Right renal pelvis (tissue), 4 donors: ENCODE measurements at places on chromosomes 3 and 15. TPM values are rescaled to one million over a fixed set of nuclear protein-coding genes. Genes with fewer than 3 reads are reported as not detected.

The MPI gene
- polyA plus RNA-seq, result 56.7 TPM

The ELL3 gene
- 2.9 TPM for polyA plus RNA-seq

The SGO1 gene
- polyA plus RNA-seq, result 8.5 TPM

DNA sequence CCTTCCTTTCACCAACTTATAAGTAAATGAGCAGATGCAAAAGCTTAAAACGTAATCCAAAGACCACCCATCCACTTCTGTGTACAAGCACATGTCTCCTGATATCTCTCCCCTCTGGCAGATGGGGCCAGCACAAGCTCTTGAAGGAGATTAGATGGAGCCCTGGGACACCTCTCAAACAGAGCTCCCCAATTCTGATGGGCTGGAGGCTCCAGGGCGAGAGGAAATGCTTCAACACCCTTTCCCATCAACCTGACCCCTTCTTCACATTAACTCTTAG, 73.2 kb downstream of the MB21D2 start:
- DNase-seq, result no peak

- DNase-seq, result peak; percentile 23
Observed at GRCh38 chr3:177935047-177935446, 601.2 kb upstream of the KCNMB2 start.

DNA sequence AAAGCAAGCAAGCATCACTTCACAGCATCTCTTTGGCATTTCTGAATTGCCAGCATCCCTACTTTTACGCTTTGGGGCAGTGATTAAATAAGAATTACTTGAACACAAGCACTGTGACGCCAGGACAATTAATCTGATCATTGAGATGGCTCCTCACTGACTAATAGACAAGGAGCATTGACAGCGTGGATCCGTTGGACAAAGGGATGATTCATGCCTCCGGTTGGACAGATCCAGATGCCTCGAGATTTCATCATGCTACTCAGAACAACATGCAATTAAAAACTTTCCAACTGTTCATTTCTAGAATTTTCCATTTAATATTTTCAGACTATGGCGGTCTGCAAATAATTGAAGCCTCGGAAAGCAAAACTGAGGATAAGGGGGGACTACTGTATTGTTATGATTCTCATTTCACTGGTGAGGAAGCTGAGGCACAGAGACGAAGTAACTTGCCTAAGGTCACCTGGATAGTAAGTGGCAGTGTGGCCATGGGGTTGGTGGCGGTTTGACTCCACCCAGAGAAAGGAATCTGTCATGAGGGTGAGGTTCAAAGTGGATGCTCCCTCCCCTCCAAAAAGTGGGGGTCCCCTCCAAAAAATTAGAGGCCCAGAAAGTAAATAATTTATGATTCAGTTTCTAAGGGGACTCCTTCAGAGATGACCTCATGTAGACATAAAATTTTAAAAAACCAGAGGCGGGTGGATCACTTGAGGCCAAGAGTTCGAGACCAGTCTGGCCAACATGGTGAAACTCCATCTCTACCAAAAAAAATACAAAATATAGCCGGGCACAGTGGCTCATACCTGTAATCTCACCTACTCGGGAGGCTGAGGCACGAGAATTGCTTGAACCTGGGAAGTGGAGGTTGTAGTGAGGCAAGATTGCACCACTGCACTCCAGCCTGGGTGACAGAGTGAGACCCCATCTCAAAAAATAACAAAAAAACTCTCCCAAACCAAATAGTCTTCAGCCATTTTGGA, 12.3 kb upstream of the PGPEP1L start:
- DNase-seq, result no peak

The ARGFX gene
- not detected for polyA plus RNA-seq

GRCh38 chr3:129553719-129554118, 10.7 kb downstream of the H1-8 start:
- DNase-seq, result no peak

DNA sequence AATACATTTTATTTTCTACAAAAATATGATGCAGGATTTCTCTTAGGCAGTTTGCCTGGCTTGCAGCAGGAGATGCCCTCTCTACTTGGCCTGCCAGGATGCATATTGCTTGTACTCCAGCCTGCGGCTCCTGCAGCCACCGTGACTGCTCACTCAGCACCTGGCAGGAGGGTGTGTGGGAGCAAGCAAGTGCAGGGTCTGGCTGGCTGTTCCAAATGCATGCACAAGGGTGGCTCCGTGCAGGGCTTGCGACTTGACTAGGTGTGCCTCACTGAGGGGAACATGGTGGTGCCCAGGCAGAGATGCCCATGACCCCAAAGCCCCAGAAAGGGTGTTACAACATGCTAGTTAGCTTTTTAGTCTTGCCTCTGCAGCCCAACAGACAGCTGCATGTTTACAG, 1240.2 kb upstream of the ALCAM start:
- DNase-seq, result no peak
